Effector CD8-positive, alpha-beta T cell (primary cell): ENCODE measurements at places on chromosomes 16 and 17.
A peak's percentile ranks its signal among the peaks of the same experiment; 100 is the strongest.

GRCh38 chr16:63385714-63386432, 1349.6 kb upstream of the CDH8 start:
- no peak for DNase-seq

DNA sequence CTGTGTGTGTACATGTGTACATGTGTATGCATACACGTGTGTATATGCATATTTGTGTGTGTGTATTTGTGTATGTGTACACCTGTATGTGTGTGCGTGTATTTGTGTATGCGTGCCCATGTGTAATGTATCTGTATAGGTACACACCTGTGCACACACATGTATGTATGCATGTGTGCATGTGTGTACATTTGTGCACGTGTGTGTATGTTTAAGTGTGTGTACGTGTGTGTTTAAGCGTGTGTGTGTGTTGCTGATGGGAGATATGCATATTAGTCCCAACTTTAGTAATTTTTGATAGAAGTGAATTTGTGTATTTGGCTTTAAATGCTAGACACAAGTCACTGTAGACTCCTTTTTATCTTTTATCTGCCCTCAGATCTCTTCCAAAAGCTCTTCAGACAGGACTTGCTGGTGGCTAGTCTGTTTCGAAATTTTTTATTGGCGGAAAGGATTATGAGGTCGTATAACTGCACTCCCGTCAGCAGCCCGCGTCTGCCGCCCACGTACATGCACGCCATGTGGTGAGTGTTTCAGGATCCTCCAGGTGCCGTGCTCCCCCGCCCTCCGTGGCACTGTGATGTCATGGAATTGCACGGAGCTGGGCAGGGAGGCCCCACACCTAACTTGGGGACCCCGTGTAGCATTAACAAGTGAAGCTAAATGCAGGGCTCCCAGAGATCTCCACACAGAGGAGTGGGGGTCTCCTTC, 168.8 kb upstream of the CHMP6 start:
- DNase-seq: no peak

DNA sequence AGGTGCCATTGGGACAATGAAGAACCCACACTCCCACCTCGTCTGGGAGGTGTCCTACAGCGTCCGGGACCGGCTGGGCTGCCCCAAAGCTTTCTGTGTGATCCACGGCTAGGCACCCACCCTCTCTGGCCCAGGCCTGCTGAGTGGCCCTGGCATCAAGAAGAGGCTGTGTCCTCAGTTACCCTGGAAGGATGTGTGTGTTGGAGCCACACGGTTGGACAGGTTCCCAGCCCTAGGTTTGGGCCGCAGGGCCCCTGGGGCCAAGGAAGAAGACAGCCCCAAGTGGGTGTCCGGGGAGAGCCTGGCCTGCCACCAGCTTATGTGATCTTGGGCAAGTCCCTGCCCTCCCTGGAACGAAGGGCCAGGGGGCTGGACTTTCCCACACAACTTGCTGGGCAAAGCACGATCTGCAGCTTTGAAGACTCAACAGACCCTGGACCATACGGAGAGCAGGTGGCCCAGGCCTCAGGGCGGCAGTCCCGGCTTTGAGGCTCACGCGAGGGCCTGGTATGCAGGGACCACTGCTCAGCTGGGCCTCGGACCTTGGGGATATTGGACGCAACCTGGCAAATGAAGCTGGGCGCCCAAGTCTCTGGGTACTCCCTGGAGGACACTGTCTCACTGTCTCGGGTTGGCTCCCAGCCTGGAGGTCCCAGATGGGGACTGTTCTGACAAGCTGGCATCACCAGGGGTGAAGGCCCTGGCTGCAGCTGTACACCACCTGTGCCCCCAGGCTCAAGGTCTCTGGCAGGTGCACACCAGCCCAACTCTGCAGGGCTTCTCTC, 17.5 kb downstream of the MYBBP1A start:
- DNase-seq: no peak

DNA sequence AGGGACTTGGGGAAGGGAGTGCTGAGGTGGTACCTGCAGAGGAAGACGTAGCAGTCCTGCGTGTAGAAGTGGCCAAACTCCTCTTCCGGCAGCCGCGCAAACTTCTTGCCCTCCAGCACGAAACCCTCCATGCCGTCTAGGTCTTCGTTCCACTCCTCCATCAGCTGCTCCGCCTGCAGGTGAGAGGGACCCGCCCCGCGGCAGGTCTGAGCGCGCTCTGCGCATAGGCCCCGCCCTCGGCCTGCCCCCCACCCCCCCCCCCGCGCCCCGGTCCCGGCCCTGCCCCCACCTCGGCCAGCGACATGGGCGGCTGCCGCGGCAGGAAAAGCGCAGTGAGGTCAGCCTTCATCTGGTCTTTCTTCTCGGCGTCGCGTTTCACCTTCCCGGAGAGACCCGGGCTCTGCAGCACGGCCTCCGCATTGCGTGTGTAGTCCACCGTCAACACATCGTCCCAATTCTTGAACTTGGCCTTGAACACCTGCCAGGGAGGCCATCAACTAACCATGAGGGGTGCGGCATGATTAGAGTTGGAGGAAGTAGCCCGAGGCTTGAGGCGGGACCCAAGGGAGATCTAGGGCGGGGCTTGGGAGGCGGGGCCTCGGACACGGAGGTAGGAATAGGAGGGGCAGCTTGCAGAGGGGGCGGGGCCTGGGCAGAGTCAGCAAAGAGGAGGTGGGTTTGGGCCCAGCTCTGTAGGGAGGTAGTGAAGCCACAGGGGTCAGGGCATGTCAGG, 11.5 kb downstream of the FLII start:
- no peak for DNase-seq

DNA sequence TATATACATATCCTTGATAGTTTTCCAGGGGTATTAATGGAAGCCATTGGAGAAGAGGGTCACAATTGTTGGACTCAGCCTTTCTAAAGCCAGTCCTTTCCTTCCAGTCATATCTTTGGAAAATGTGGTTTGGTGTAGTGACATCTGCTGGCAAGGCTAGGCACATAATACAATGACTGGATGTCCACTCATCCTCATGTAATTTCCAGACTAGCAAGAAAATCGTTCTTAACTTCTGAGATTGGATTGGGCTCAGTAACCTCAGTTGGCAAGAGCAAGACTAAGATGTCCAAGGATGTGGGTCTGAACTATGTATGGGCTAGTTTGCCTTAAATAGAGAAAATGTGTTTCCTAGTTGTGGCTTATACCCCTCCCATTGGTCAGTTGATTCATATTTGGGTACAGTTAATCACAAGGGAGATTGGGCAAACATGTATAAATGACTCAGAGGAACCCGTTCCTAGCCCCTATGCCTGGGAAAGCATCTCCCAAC, 8.7 kb upstream of the KAT7 start:
- no peak for DNase-seq

- no peak for DNase-seq
Measured at GRCh38 chr16:83305092-83305491, 502.7 kb upstream of the HSBP1 start.

DNA sequence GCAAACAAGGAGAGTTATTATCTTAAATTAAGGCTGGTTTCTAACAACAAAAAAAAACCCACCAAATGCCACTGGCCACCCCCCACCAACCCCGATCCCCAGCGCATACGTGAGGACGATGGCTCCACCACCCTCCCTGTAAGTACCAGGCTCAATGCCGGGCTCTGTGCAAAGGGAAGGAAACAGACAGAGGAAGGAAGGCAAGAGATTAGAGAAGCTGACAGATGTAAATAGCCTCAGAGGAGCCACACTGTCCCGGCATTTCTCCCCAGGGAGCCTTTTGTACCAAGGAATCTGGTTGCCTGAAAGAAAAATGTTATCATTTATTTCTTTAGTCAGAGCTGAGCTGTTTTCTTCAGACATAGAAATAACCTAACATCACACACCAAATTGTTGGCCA, 13.1 kb downstream of the SOST start:
- no peak for DNase-seq

DNA sequence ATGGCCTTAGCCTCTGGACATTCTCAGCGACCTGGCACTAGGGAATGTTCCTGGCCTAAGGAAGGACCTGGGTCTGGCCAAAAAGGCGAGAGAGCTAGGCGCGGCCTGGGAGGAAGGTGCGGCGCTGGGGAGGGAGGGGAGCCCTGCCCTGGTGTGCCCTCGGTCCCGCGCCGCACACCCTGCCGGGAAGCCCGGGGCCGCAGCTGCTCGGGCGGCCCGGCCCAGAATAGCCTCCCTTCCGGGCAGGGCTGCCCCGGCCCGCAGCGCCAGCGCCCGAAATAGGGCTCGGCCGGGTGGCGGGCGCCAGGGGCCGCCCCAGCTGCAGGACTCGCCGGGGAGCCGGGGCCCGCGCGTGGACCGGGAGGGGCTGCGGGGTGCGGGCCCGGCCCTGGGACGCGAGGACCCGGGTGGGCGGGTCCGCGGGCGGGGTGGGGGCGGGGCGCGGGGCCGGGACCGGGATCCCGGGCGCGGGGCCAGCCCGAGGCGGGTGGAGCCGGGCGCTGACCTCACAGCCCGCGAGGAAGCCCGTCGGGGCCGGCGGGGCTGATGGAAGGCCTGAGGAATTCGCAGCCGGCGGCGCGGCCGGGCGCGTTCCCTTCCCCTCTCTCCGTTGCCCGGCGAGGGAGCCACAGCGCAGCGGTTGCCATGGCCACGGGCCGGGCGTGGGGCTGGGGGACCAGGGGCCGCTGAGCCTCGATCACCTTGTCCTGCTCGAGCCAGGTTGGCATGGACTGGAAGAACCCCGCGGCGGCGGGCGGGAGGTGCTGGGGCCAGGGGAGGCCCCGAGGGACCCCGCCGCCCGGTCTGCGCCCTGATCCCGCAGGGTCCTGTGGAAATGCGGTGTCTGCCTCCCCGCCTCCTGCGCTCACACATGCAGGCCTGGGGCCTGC, 18.1 kb downstream of the SOCS3 start:
- no peak for DNase-seq

- DNase-seq: no peak
Measured at GRCh38 chr17:16467044-16467443, 24.9 kb downstream of the LRRC75A start.

DNA sequence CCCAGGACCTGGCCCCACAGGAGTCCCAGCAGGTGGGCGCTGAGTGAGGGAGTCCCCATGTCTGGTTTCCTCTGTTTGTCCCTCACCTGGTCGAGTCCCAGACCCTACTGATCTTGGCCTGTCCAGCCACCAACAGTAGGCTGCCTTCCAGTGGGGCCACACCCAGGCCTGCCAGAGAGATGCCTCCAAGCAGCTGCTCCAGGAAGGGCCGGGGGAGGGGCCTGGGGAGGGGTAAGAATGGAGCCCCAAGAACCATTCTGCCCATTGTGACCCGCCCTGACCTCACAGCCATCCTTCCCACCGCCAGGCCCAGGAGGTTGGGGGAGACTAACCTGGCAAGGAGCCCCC, 736 bp downstream of the SPATA20 start:
- no peak for DNase-seq

DNA sequence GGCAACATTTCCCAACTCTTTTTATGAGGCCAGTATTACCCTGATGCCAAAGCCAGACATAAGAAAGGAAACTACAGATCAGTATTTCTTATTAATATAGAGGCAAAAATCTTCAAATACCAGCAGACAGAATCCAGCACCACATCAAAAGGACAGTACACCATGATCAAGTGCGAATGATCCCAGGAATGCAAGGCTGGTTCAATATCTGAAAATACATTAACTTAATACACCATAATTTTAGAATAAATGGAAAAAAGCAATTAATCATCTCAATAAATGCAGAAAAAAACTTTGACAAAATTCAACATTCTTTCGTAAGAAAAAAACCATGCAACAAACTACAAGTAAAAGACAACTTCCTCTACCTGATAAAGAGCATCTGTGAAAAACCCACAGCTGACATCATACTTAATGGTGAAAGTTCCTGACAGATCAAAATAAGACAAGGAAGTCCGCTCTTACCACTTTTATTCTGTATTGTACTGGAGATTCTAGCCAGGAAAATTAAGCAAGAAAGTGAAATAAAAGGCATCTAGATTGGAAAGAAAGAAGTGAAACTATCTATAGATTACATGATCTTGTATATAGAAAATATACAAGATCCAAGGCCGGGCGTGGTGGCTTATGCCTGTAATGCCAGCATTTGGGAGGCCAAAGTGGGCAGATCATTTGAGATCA, 26.4 kb upstream of the MAPK3 start:
- no peak for DNase-seq

DNA sequence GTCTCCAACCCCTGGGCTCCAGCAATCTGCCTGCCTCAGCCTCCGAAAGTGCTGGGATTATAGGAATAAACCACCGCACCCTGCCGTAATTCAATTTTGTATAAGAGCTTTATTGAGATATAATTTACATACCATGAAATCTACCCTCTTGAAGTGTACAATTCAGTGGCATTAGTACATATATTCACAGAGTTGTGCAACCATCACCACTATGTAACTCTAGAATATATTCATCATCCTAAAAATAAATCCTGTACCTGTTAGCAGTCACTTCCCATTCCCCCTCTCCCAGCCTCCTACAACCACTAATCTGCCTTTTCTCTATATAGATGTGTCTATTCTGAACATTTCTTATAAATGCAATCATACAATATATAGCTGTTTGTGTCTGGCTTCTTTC, 26.1 kb downstream of the TOM1L2 start:
- DNase-seq: no peak

GRCh38 chr17:50570528-50570927, 10.0 kb downstream of the CACNA1G start:
- DNase-seq: no peak

- DNase-seq: no peak
Measured at GRCh38 chr17:60947100-60947499, 269.4 kb downstream of the BCAS3 start.

- DNase-seq: no peak
Measured at GRCh38 chr17:77544347-77545110, 403.8 kb downstream of the SEC14L1 start.

- DNase-seq: no peak
Measured at GRCh38 chr17:1182811-1183170, 3.0 kb upstream of the ABR start.

DNA sequence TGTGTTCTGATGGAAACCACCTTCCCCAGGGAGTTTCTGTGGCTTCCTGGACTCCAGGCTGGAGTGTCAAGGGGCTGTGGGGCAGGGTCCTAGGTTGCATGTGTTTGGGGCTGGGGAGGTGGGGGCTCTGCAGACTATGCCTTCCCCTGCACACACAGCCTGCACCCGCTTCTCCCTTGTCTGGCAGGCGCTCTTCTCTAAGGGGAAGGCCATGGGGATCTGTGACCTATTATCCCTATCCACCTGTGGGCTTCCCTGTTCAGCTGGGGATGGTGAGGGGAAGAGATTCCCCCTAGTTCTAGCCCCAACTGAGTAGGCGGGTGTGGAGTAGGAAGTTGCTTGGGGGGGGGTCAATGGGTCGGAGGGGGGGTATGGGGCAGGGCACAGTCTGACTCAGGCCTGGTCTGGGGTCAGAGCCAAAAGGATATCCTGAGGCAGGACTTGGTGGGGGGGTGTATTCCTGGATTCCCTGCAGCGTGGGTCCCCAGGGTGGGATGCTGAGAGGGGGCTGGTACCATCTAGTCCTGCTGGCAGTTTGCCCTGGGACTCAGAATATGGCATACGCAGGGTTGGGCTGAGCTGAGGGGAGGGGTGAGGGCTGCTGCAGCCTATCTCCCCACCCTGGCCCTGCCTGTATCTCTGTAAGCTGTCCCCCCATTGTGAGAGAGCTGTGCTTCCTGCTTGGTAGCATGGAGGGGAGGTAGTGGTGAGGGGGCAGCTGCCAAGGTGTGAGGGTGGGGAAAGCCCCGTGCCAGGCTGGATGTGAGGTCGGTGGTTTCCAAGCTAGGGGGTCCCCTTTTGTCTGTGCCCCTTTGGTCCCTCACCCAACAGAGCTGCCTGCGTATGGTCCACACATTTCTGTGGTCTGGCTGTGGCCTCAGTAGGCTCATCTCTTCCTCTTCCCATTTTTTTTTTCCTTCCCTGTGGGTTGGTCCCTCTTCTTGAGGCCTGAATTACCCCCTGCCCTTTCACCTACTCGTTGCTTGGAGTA, 14.7 kb downstream of the RARA start:
- DNase-seq: peak; percentile 78
